CD8-positive, alpha-beta memory T cell (primary cell): ENCODE measurements at places on chromosomes 13 and 19.

- DNase-seq, result no peak
Measured at GRCh38 chr13:51229101-51229719, 7.0 kb downstream of the FAM124A start.

- no peak for DNase-seq
Measured at GRCh38 chr19:4294389-4294788, 7.8 kb downstream of the TMIGD2 start.

DNA sequence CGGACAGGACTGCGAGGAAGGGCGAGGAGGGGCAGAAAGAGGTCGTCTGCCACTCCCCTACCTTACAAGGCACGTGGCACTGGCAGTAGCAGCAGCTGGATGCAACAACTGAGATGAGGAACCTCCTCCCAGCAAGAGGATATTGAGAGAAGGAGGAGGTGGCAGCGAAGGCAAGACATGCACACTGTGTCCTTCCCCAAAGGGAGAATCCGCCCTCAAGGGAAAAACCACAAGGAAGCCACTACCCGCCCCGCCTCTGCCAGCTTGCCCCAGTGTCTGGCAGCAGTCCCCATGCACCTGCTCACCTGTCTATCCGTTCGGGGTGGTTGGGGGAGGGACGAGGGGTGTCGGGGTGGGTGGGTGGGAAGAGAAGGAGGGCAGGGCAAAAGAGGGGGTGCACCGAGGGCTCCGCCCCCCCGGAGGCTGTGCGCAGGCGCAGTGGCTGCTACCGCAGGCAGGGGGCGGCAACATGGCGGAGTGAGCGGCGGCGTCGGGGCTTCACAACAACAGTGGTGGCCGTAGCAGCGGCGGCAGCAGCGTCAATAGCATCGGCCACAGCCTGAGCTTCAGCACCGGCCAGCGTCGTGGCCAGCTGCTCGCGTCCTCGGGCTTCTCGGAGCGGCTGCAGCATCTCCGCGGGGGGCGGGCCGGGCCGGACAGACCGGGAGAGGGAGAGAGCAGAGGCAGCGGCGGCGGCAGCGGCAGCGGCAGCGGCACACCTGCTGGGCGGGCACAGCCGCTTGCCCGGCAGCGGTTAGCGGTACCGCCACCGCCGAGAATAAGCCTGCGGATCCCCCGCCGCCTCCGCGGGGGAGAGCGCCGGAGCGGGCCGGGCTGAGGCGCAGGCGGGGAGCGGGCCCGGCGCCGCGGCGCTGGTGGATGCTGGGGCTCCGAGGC lies at the start of gene NBEA:
TSS of gene NBEA (plus strand) at position 436 of the 897 bp plus-strand sequence. CDS start 551 bp downstream, outside the sequence.
- peak; percentile 89 for DNase-seq

GRCh38 chr13:23578411-23579071 lies 8.3 kb downstream of the TNFRSF19 start:
- no peak for DNase-seq

DNA sequence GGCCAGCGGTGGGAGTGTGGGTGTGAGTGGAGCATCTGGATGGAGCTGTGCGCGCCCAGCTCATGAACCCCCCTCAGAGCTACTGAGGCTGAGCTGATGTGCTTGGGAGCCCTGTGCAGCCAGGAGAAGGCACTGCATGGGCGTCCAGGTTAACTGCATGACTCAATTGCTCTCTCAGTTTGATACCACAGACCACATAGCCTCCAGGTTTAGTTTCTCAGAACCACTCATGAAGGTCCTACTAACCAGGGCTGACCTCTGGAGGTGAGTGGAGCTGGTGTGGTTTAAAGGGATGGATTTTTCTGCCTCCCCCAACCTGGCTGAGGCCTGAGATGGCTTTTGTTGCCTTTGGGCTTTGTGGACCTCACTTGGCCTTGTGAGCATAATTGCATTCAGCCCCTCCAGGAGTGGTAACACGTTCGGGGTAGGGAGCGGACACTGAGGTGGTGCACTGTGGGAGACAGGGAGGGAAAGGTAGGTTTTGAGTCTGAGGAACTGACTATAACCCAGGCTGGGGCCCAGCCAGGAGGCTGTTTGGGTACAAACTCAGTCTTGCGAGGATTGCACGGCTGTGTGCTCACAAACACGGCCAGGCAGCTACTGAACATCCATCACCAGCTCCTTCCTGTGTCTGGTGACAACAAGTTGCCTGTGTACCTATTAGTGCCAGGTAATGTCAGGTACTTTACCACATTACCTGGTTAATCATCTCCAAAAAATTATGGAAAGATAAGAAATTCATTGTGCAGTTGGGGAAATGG lies 97.5 kb downstream of the RGCC start:
- no peak for DNase-seq

- DNase-seq, result no peak
Measured at GRCh38 chr13:99796175-99796819, 175.3 kb downstream of the ZIC5 start.

- no peak for DNase-seq
Measured at GRCh38 chr13:27088619-27089018, 83.0 kb downstream of the USP12 start.

DNA sequence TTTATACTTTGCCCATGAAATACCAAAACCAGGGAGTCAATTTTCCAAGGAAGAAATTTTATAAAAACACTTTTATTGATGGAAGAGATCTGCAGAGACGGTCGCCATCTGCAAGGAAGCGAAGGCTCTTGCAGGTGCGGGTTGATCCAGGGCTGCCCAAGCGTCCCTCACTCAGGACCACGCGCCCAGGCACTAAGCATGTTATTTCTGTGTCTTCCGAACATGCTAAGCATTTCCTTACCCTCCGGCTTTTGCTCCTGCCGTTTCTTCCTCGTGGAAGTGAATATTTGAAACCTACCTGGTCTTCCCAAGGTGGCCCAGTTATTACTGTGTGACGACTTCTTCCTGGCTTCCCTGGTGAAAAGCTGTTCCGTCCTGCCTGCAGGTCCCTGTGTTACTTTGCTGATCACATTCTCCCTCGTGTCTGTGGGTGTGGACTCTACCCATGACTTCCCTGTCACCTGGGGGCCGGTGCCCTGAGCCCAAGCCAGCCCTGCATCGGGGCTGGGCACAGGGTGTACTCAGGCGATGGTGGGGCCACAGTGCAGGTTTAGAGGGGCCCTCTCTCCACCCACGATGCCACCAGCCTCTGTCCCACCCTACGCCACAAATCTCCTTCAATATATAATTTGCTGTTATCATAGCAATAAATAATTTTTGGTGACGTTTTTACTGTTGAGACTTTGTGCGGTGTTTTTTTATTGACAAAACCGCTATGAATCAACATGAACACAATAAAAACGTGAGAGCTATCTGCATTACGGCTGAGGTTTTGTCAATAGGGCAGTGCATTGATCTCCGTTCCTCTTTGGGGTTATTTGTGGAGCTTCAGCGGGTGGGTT lies 119.4 kb downstream of the URI1 start:
- DNase-seq, result no peak

DNA sequence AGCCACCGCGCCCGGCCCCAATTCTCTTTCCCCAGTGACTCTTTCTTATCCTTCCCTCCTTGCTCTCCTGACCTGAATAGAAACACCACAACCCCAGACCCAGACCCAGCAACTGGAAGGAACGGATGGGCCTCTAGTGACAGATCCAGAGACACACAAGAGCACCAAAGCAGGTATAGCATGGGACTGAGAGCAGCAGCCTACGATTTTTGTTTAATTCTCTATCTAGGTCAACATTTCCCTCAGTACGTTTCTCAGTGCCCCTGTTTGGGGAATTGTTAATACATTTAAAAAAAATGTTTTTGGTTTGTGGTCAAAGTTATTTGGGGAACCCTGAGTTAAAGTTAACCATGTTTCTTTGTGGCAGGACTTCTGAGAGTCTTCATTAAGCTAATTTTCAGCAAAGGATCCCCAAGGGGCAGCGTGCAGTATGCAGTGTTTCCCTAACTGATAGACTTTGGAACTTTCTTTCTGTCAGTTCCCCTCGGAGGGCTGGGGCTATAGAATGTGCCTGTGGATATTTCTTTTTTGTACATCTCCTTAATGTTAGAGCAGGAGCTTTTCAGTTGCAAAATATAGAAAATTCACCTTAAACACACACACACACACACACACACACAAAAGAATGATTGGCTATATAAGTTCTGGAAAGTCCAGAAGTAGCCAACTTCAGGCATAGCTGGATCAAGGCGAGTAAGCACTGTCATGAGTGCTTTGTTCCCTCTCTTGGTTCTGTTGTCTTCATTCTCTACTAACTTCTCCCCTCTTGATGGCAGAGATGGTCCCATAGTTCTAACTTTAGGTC lies 6.3 kb downstream of the FXYD5 start:
- no peak for DNase-seq

DNA sequence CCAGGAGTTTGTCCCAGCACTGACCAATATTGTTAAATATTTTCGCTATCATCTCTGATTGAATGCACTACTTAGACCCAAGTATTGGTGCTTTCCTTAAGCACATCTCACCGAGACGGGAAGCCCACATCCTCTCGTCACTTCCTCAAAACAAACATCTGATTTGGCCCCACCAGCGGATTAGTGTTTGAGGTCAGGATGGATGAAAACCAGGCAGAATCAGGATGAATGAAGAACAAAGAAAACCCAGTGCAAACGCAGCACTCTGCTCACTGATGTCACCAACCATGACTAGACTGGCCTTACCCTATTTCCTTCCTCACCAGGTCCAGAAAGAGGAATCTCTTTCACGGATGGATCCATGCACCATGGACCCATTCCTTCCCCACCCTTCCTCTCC lies 6.0 kb downstream of the PLAUR start:
- DNase-seq, result no peak

DNA sequence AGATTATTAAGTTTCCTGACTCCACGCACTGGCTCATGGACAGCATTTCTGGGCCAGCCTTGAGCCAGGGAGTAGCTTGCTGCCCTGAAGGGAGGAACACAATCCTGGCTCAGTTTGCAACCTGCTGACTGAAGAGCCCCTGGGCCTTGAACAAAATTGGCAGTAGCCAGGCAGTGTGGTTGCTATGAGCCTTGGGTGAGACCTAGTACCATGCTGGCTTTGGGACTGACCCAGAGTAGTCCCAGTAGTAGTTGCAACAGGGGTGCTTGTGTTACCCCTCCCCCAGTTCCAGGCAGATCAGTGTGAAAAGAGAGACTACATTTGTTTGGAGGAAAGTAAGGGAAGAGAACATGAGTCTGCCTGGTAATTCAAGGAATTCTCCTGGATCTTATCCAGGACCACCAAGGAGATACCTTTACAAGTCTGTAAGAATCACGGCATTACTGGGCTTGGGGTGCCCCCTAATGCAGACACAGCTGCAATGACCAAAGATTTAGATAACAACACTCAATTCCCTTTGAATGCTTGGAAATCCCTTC lies 22.0 kb downstream of the ITGBL1 start:
- no peak for DNase-seq

- peak; percentile 19 for DNase-seq
Measured at GRCh38 chr13:28100150-28101121, at the start of gene FLT3. Gene FLT3 (minus strand): TSS chr13:28100576. CDS start chr13:28100510, 66 bp downstream.

DNA sequence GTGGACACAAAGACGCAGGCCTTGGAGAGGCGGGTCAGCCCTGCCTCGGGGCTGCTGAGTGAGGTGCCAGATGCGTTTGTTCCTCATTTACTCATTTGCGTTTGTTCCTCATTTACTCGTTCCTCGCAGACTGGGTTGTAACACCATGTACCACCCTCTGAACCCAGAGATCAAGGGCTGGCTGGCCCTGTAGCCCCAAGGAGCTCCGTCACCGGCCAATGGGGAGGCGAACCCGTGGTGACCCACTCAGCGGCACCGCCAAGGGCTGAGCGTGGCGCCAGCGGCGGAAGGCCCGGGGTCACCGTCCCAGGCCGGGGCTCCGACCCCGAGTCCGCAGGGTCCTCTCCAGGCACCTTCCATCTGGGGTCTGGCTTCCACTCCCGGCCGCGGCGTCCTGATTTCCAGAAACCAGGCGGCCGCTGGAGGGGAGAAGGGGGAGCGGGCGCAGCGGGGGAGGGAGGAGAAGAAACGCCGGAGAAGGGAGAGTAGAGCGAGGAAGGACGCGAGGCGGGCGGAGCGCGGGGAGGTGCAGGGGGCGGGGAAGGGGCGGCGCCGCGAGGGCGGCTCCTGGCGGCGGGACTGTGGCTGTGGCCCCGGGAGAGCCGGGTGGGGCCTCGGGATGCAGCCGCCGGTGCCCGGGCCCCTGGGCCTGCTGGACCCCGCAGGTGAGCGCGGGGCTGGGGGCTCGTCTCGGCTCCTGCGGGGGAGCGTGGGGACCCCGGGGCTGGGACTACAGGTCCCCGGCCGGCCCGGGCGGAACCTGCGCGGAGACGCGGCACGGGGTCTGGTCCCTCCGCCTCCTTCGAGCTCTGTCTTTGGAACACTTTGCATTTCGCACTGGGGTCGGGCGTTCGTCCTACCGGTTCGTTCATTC lies at the start of gene TMEM255B:
TSS of gene TMEM255B (plus strand) at position 576 of the 874 bp plus-strand sequence. CDS start at position 620, 44 bp downstream.
- DNase-seq, result peak; percentile 65
